ENCODE measurements at places on chromosomes 11 and 22.

GRCh38 chr11:11217929-11218628, 135.0 kb downstream of the CSNK2A3 start:
- DNase-seq: no peak

- DNase-seq: no peak
These were observed 20.9 kb downstream of the OOSP3 start for GRCh38 chr11:59899532-59899931.

DNA sequence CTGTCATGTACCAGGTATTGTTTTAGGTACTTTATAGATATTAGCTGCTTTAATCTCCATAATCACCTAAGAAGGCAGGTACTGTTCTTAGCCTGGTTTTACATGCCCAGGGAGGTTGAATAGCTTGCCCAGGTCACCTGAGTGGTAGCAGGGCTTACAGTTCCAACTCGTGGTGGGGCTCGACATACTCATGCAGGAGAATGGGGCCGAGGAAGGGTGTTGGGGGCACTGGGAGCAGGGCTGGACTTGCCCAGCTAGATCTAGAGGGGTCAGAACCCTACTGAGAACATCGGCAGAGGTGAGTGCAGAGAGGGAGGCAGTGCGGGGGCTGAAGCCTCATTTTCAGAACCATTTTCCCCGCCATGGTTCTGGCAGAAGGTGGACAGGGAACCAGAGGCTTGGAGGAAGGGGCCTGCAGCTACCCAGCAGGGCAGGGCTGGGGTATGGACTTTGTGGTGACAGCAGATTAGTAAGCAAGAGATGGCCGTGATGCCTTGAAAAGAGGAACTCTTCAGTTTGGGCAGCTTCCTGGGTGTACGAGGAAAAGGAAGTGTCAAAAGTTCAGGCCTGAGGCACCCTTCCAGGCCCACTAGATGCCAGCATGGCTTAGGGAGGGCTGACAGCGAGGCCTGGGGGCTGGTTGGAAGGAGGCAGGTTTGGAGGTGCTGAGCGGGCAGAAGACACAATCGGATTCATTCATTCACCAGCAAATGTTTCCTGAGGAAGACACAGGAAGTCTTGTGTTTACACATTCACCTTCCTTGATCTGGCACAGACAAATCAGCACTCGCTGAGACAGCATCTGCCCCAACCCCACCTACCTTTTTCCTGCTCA, 54.7 kb upstream of the LYVE1 start:
- DNase-seq: peak; percentile 36

DNA sequence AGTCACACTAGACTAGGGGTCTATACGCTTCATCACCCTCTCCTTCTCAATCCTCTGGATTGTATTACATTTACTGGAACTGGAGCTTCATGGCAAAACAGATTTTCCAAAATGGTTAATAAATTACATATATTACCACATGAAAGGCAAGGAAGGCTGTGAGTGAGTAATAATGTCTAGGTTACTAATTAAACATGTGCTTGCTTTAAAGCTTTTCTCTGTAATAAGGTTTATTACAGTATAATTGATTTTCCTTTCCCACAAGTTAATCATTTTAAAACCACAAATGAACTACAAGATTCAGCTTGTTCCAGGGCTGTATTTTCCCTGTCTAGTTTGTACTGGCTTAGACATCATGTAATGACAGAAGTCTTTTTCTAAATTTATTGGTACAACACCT, 25.6 kb downstream of the MMP13 start:
- DNase-seq: no peak

DNA sequence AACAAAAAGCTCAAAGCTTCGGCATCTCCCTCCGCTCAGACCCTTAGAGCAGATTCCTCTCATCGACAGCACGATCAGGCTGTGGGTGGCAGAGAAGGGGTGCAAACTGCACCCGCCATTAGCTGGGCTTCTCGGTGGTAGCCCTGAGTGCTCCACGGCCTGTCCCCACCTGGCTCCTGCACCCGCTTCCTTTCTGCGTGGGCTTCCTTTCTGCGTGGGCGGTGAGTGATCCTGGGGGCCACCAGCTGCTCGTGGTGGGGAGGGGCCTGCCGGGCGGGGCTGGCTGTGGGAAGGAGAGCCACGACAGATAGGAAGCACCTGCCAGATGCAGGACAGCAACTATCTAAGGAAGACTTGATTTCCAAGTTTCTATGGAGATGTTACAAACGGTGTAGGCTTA, 55.0 kb downstream of the BRD1 start:
- DNase-seq: no peak

DNA sequence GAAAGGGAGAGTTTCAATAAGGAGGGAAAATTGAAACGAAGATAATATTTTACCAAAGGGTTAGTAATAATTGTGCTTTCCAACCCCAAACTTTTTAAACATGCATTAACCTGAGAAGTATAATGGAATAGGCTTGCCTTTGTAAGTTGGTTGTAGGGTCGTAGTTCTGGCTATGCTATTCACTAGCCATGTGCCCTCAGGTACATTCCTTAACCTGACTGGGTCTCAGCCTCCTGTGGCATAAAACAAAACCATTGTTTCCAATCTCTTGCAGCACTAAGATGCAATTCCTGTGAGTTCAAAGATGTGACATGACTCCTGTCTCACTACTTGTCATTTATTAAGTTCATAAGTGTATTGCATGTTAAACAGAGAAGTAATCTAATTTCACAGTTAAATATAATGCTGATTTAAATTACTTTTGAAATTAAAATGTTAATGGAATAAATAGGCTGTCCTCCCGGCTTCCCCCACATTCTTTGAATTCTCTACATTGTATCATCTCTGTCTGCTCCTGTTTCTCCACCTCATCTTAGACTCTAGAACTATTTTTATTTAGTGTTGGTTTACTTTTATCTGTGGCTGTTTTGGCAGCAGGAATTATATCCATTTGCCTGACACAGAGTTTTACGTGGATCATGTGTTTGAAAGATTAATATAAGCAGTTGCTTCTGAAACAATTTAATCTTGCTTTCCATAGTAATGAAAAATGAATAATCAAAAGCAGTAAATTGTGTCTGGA, 216.3 kb downstream of the FAT3 start:
- DNase-seq: no peak

DNA sequence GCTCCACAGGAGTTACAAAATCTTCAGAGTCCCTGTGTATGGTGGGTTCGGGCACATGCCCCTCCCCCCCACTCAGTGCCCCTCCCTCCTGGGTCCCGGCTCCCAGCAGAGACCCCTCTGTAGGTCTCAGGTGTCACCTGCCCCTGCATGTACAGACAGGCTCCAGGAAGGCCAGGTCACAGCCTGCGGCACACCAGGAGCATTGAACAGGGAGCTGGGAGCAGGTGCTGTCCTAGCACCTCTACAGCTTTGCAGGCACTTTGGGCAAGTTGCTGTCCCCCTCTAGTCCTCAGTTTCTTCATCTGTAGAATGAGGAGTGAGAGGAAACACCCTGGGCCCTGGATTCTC, 80.1 kb upstream of the RTL6 start:
- DNase-seq: no peak

DNA sequence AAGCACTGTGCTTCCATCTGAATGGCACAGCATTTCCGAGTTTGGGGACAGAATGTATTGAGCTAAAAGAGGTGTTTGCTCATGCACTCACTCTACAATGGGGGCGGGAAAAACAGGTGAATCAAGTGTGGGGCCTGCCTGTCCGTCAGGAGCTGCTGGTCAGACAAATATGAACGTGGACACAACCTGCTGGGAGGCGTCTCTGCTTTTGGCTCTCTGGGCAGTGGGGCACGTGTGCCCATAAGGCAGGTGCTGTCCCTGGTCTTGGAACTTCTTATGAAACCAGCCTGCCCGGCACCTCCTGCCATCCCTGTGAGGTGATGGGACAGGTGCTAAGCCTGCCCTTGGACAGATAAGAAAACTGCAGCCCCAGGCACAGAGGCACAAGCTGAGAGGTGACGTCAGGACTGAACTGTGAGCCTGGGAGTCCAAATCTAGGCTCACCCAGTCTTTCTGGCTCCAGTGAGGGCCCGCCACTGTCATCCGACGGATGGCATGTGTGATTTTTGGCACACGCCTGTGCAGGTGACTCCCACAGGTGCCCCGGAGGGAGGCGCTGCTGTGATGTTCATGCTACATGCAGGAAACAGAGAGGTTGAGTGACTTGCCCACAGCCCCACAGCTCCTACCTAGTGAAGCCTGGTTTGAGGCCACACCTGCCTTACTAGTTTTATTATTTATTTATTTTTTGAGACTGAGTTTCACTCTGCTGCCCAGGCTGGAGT, 51.6 kb downstream of the SMIM38 start:
- no peak for DNase-seq

DNA sequence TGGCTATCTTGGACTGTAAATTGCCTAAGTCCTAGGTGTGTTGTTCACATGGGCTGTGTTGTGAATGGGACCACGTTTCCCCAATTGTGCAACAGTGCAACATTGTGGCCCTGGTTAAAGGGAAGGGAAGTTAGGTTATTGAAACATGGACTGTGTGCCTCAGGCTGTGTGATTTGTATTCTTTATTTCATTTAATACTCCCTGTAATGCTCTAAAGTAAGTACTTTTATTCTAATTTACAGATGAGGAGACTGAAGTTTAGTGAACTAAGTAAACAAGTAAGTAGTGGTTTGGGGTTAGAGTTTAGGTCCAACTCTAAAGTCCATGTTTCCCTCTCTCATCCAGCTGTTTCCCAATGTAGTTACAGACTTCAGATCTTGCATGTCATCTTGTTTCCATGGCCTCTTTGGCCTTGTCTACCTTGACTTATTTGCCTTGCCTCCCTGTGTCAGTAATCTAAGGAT, 77.7 kb downstream of the STIM1 start:
- no peak for DNase-seq

DNA sequence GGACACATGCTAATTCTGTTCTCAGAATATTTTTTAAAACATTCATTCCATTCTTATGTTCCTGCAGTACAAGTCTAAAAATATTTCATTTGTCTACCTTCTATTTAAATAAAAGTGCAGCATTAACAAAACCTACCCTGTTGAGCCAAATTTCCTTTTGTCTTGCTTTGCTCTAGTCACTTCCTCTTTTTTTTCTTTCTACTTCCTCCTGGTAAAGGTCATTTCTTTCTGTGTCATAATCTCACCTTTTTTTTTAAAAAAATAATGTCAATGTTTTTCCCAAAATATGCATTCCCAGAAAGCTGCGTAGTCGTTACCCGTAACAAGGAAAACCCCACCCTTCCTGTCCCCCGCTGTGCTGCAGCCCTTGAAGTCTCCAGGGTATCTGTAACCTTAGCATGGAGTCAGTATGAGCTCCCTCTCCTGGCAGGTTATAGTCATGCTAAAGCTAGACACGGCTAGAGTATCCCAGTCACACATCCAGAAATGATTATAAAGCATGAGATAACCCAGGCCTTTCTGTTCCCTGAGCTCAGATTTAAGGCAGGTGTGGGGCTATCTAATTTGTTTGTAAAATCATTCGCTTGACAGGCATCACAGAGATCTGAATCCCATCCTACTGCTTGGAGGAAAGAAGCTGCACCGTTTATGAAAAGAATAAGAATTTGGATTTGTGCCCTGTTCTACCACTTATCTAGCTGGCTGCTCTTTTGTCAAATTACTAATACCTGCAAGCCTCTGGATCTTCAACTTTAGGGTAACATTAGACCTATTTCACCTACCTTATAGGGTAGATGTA, 51.1 kb upstream of the EED start:
- DNase-seq: peak; percentile 75

DNA sequence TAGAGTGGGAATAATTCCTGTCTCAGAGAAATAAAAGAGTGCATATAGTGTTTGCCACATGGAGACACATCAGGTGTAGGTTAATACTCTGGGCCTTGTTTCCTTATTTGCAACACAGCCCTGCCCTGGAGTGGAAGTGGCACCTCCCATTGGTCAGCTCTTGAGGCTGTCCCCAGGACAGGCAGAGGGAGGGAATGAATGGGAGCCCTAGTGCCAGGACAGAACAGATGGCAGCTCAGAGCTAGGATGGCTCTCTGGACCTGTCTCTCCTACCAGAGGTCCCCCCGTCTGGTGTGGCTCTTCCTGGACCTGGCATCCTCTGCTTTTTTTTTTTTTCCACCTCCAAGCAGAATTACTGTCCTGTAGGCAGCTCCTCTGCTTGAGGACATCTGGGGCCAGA, 35.6 kb downstream of the LIMK2 start:
- no peak for DNase-seq

DNA sequence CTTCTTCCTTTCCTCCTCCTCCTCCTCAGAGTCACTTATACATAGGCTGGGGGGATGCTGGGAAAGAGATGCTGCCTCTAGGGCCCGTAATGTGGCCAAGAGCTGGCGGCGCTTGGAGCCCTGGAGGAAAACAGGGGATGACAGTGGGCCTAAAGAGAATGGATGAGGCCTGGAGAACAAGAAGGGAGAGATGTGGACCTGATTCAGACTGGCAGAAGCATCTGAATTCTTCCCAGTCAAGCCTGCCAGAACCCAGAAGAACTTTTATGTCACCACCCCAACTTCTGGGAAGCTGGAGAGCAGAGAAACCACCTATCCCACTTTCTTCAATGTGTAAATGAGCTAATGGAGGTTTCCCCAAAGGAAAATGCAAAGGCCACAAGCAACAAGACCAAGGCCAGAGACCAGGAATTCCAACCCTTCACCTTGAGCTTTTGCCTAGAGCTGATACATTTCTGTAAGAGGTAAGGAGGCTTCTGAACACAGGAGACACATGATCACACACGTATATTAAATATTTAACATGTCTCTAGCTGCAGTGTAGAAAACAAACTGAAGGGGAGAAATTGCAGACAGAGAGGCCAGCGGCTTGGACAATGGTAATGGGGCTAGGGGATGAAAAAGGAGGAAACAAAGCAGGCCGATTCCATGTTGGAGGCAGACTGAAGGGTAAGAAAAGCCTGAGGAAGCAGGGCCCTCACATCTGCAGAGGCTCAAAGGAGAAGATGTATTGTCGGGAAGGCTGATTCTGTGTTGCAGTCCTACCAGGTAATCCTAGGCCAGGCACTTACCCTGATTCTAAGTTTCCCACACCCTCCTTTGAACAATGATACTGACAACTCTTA, 1.1 kb downstream of the RRP8 start:
- no peak for DNase-seq

GRCh38 chr11:765025-765801, 12.1 kb downstream of the GATD1 start:
- DNase-seq: peak; percentile 70

DNA sequence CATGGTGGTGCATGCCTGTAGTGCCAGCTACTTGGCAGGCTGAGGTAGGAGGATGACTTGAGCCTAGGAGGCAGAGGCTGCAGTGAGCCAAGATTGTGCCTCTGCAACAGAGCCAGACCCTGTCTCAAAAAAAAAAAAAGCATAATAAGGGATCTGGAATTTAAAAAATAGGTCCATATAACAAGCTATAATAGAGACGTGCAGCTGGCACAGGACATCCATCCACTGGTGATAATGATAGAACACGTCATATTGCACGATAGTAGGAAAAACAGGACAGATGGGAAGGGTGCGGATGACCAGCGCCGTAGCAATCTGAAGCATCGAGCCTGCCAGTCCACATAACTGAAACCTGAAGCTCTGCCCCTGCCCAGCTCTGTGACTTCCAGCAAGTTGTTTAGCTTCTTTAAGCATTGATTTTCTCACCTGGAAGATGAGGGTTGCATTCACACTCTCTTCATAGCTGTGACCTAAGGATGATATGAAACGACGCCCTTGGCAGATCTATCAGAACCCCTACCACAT, 60.3 kb upstream of the PRODH start:
- no peak for DNase-seq
